ENCODE measurements at places on chromosomes 3 and 15. TPM values are rescaled to one million over a fixed set of nuclear protein-coding genes. Genes with fewer than 3 reads are reported as not detected.

Gene RLBP1
- not detected for polyA plus RNA-seq

Gene MSL2
- polyA plus RNA-seq: 39.6 TPM

Gene LINGO1
- polyA plus RNA-seq: 2.4 TPM

Gene TMEM87A
- 34.1 TPM for polyA plus RNA-seq

Gene FRG2C
- polyA plus RNA-seq: not detected

Gene CADPS
- polyA plus RNA-seq: 0.90 TPM

Gene THBS1
- 118 TPM for polyA plus RNA-seq

Gene CASR
- polyA plus RNA-seq: 0.67 TPM
